ENCODE measurements at places on chromosomes 6 and 20.

- no peak for DNase-seq
These were observed 151.8 kb upstream of the INSM1 start for GRCh38 chr20:20215976-20216727.

DNA sequence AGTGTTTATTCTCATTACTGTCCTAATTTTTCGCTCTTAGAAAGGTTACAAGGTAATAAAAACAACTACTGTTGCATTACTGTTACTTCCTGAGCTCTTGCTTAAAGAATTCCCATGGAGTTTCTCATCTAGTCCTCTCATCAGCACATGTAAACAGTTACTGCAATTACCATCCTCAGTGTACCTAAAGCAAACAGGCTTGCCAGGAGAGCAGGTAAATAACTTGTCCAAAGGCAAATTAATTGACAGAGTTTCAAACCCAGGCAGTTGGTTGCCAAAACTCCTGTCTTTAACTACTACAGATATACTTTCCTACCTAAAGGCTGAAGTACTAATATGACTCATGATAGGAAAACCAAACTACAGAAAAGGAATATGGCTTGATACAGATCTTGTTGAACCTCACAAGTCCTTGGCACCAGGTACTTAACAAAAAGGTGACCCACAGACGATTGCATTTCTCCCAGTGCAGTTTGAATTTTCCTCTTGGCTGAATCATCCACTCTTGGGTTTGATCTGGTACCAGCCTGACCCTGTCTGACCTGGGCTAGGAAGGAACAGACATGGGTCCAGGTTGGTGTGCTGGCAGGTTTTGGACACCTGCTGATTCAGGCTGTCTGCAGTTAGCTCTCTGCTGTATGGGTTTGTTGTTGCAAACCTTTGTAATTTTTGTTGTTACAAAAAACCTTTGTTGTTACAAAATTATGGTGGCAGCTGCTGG, 153.0 kb downstream of the CFAP61 start:
- DNase-seq: no peak

DNA sequence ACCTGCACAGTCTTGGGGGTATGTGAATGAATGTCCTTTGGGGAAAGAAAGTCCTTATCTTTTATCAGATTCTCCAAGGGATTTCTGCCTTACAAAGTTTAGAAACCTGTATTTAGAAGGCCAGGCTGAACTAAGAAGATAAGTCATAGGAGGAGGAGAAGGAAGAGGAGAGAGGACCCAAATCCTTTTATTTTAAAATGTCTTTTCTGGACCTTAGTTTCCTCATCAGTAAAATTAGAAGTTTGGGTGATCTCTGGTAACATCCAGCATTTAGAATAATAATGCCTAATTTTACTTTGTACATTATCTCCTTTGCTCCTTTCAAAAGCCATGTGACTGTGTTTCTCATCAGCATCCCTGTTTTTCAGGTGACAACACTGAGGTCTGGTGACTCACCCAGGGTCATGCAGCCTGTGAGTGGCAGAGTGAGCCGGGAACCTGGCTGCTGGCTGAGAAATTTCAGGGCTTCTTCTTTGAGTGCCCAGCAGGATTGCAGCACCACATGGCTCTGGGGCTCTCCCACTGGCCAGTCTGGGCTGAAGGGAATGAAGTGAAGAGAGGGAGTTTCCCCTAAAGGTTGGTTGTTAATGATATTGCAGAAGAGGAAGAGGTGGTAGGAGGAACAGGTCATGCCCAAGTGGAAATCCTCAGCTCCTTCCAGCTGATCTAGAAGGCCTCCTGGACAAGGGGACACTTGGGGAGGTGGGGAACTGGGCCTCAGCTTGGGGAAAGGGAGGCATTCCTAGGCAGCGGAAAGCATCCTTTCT, 34.0 kb downstream of the VEGFA start:
- peak; percentile 52 for DNase-seq

- DNase-seq: no peak
These were observed 5.9 kb upstream of the PAQR8 start for GRCh38 chr6:52356017-52356416.

- DNase-seq: no peak
These were observed 44.8 kb downstream of the FARS2 start for GRCh38 chr6:5305968-5306626.

DNA sequence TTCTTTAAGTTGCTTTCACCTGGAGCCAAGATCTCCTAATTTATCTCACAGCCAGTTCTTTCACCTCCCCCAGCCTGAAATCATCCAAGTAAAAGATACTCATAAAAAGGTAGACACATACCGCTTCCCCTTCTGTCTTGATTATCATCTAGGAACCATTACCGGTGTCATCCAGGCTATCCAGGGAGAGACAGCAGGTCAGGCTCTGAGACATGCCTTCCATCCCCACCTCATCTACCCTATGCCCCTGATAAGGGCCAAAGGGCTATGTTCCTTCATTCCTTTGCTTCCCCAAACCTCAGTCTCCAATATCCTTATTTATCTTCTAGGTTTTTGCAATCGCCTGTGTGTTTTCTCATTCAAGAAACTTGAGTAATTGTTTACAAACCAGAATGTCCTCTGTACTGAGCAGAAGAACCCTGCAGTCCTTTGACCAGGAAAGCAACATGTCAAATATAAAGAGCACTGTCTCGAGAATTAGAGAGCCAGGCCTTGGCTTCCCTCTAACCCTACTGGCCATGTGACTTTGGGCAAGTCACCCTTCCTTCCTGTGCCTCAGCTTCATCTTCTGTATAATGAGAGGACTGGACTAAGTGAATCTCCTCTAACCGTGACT, 41.0 kb downstream of the TNFRSF21 start:
- DNase-seq: no peak

DNA sequence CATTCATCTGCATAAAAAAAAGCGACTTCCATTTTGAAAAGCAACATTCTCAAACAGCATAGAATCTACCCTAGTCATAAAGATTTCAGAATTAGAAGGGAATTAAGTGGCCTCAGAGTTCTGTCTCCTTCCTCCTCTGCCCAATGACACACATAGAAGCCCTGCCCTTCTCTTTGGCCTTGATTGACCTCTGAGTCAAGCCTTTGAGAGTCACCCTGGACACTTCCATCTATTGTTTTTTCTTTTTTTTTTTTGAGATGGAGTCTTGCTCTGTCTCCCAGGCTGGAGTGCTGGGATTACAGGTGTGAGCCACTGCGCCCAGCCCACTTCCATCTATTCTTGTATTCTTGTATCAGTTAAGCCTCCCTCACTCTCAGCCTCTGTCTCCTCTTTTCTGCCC, 44.8 kb upstream of the CTNNBL1 start:
- DNase-seq: no peak

- DNase-seq: peak; percentile 52
These were observed 106.0 kb upstream of the MTHFD1L start for GRCh38 chr6:150759483-150759882.

All from Daoy (cell line).